ENCODE measurements at places on chromosomes 12 and 14. TPM values are rescaled to one million over a fixed set of nuclear protein-coding genes. Genes with fewer than 3 reads are reported as not detected.

DNA sequence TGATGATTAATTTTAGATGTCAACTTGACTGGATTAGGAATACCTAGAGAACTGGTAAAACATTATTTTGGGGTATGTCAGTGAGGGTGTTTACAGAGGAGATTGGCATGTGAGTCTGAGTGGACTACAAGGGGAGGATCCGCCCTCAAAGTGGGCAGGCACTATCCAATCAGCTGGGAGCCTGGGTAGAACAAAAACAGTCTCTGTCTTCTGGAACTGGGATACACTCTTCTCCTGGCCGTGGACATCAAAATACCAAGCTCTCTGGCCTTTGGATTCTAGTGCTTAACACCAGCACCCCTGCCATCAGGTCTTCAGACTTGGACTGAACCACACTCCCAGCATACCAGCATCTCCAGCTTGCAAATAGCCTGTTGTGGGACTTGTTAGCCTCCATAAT lies 4.4 kb upstream of the SCAF11 start:
- DNase-seq, result no peak

- no peak for DNase-seq
These were observed 326.8 kb downstream of the PDZRN4 start for GRCh38 chr12:41514907-41515306.

DNA sequence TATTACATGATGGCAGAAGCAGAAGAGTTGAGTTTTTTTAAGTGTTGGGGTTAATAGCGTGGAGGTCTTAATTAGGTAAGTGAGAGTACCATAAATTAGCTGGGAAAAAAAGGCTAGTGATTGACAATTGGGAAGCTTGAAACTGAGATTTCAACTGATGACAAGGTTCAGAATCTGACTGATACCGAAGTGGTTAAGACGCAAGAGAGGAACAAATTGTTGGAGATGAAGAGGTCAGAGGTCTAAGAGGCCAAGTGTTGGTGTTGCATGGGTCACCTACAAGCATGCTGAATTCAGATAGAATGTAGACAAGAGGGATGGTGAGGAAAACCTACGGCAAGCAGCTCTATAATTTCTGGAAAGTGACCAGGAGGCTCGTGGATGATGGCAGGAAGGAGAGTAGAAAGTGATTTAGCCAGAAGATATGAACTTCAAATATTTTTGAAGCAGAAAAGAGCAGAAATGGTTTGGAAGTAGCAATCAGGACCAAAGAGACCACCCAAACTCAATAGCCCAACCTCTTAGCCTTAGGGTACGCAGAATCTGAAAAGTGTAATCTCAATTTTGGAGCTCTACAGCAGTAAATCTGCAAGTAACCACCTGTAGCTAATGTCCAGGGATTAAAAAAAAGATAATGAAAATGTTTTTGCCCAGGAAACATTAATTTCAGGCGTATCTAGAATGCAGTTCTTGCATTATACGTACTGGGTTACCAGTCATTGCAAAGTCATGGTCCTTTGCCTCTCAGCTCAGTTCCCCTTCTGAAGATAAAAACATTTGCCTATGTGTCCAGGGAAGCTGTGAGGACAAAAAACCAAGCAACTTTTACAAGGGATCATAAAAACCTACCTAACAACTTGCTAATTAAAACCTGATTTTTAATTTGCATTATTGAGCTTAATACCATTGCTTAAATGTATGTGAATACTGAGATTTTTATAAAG lies 1.7 kb upstream of the TMPO start:
- DNase-seq, result no peak

BATF gene
- total RNA-seq, result not detected

GRCh38 chr14:79645753-79646362 lies 565.4 kb downstream of the DIO2 start:
- no peak for DNase-seq

DNA sequence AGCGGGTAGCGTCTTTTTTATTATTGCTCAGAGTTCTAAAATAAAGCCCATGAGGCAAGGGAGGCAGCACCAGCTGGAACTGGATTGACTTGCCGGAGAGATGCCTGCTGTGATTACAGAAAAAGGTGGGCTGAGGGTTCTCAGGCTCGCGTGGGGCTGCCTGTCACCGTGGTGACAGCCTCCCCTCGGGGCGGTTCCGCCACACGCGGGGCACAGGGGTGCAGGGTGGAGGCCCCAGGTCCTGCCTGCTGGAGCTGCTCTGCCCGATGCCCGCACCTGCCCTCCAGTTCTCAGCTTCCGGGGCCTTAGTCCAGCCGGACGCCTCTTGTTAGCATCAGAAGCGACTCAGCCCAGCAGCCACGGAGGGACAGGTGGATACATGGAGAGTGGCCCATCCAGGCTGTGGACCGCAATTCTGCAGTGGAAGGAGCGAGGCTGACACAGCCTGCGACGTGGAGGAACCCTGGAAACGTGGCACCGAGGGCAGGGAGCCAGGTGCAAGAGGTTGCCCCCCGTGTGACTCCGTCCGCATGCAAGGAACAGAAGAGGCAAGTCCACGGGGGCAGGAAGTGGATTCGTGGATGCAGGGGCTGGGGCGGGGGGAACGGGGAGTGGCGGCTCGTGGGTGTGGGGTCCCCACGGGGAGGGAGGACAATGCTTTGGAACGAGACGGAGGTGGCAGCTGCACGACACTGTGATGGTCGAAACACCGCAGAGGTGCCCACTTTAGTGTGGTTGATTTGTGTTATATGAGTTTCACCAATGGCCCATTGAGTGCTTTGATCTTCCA lies 79.5 kb downstream of the GALNT9 start:
- no peak for DNase-seq

DNA sequence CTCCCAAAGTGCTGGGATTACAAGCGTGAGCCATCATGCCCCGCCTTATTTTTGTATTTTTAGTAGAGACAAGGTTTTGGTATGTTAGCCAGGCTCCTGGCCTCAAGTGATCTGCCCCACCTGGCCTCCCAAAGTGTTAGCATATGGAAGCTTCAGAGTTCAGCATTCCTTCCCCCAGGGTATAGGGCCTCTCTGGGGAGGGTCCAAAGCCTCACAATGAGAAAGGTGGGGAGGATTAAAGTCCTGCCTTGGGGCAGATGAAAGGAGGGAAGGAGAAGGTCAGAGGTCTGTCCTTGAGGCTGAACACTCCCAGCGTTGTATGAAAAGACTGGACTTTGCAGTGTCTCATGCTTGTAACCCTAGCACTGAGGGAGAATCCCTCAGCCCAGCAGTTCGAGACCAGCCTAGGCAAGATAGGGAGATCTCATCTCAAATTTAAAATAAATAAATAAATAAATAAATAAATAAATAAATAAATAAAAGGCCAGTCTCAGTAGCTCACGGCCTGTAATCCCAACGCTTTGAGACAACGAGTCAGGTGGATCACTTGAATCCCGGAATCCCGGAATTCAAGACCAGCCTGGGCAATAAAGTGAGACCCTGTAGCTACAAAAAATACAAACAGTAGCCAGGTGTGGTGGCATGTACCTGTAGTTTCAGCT lies 22.0 kb upstream of the RCOR1 start:
- no peak for DNase-seq

DNA sequence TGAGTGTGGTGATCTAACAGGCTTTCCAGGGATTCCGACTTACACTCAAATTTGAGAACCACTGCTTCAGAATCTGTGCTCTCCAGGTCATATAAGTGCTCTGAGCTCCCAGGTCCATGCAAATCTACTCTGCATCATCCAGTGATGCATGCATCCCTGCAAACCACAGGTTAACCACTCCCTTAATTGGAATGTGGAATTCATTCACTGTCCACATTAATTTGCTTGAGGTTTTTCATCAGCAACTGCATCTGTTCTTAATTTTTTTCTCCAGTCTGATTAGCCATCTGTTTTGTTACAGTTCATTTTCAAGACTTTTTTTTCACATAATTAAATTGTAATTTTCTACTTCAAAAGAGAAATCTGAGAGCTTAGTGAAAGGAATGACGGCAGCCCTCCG lies 43.4 kb upstream of the RIN3 start:
- DNase-seq, result peak; percentile 61

PLEKHG7 gene
- total RNA-seq, result 0.17 TPM

TMEM121 gene
- total RNA-seq, result 8.4 TPM

CCDC196 gene
- not detected for total RNA-seq

- DNase-seq, result peak; percentile 68
These were observed 108.2 kb upstream of the SLC38A4 start for GRCh38 chr12:46933947-46934346.

TAS2R8 gene
- total RNA-seq, result not detected

DNA sequence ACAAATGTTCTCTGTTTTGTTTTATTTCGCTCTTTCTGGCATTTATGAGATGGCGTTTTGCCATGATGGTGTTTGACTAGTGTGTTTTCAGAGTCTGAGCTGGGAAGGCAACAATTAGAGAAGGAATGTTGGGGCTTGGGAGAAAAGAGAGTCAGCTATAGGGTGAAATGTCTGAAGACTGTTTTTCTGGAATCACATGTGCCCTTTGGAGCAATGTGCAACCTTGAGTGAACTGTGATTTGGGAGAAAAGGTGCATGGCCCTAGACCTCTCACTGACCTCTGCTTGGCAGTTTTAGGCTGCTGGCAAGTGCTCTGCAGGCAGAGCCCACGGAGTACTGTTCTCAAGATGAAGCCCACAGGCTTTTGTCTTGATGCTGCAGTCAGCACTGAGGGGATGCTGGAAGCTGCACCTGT lies 379.9 kb upstream of the PDE3A start:
- peak; percentile 13 for DNase-seq

PPM1A gene
- 94.5 TPM for total RNA-seq

DNA sequence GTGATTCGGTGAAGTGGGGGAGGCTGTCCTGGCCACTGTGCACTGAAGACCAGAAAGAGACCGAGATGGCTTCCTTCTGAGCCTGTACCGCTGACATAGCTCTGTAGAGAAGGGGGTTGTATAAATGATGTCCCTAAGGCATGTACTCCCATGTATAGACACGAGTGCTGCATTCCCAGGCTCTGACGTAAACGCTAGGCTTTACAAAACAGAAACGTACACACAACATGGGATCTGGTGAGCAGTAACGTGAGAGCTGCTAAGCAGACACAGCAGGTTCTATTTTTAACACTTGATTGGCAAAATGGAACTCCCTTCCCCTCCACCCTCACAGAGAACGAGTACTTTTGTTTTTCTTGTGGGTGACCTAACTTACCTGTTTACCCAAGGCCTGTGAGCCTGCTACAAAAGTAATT lies 35.9 kb downstream of the ACADS start:
- DNase-seq, result peak; percentile 61

DNA sequence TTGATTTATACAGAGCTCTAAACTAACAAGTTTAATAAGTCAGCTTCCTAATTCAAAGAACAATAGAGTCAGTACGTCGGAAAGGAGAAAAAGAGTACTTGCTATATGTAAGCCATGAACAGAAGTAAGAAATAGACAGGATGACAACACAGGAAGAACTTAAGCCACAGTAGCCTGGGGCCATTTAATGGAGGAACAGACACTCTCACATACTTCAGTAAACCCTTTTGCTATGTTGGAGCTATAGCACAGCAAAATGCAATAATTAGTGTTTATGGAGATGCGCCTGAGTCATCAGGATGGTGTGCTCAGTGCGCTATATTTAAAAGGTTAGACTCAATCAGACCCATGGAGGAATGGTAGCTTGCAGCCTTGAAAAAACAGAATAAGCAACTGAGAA lies 61.0 kb downstream of the SRGAP1 start:
- DNase-seq, result no peak

- DNase-seq, result no peak
These were observed 79.2 kb upstream of the CLMN start for GRCh38 chr14:95398630-95399547.

MYF6 gene
- 0.52 TPM for total RNA-seq

DNA sequence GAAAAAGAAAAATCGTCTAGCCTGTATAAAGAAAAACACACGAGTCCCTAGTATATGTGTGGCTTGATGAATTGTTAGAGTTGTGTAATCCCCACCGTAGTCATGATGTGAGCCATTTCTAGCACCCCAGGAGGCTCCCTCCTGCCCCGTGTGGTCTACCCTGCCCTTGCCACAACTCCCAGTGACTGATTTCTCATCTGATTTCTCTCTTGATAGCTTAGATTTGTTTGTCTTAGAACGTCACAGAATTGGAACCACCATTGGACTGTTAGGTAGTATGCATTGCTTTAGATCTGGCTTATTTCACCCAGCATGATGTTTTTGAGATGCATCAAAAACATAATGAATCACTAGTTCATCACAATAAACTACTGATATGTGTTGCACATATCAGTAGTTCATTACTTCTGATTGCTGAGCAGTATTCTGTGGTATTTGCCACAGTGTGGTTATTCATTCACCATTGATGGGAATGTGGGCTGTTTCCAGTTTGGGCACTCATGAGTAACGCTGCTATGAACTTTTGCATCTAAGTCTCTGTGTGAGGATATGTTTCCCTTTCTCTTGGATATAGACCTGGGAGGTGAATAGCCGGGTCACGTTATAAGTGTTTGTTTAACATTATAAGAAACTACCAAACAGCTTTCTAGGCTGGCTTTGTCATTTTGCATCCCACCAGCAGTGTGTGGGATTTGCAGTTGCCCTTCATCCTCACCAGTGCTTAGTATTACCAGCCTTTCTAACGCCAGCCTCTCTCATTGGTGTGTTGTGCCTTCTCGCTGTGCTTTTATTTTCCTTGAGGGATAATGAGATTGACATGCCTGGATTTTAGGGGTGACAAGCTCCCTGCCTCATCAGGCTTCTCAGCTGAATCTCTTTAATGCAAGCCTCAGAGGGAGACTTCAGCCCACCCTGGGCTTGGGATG lies 31.9 kb upstream of the NCOR2 start:
- DNase-seq, result peak; percentile 99

DNA sequence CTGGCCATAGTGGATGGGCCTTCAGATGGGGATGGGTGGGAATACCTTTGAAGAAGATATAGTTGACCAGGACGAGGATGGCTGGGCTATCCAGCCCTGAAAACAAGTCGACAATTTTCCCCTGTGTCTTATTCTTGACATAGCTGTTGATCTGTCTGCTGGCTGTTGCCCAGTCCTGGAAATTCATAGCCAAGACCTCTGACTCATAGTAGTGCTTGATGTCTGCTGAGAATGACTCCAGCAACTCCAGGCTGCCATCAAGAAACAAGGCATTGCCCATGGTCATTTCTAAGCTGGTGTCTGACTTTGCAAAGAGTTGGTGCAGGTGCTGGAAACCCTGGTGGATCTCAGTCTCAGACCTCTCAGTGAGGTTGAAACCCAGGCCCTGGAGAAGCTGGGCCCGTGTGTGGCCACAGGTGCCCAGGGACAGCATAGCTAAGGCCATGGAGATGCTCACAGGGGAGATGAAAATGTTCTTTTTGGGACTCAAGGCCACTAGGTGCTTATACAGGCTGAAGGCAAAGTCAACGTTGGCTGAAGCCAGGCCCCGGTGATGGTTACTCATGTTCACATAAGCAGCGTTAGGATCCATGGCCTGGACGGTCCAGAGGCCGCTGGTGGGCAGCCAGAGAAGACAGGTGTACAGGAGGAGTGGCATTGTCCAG lies 9.0 kb downstream of the SERPINA6 start:
- peak; percentile 49 for DNase-seq

DNA sequence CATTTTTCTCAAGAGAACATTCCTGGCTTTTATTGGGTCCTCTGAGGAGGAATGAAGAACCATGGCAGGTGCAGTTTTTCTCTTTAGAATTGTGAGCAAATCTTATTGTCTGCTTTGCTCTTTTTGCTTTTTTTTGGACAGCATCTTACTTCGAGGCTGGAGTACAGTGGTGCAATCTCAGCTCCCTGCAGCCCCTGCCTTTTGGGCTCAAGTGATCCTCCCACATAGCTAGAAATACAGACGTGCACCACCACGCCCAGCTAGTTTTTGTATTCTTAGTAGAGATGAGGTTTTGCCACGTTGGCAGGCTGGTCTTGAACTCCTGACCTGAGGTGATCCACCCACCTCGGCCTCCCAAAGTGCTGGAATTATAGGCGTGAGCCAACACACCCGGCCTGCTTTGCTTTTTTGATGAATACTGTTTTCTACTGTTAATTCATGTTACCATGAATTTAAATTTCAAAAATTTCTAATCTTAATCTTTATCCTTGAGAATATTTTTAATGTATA lies 71.5 kb downstream of the POLR3B start:
- no peak for DNase-seq

SIRT4 gene
- total RNA-seq, result 2.4 TPM

DNAI7 gene
- not detected for total RNA-seq

Measured in renal cortical epithelial cell (primary cell).